ENCODE measurements at places on chromosomes 4 and X.

DNA sequence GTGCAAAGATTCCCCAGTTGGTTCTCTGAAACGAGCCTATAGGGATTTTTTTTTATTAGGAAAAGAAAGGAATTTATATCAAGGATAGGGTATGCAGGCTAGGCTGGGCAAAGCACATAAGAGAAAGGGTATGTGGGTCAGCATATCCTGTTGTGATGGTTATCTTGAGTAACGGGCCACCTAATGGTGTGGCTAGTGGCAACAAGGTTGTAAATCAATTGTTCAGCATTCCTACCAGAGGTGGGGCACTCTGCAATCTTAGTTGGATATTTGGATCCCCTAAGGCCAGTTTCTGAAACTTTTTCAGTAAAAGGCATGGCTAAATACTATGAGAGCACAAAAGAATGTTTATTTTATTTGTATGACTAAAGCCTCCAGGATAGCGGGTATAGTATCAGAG is 42.7 kb downstream of the DCAF12L1 start:
- no peak for DNase-seq

GRCh38 chrX:145715641-145716138 is 101.9 kb upstream of the SLITRK2 start:
- DNase-seq = no peak

DNA sequence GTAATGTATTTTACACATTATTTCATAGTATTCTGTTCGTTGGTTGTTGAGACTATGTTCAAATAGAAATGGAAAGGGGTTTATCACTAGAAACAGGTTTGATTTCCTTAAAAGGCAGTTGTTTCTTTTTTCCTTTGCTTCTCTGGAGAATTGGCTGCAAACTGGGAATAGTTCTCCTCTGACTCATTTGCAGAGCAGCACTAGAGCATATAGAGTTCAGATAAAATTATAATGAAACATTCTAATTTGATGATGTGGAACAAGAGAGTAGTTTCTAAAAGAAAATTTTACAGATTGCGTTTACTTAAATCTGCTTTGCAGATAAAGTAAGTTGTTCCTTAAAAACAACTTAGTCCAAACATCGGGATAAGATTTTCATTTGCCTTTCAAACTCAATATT is 29.7 kb downstream of the SYNPO2 start:
- DNase-seq = peak; percentile 81

- DNase-seq = no peak
Measured at GRCh38 chr4:20126906-20127305, 124.8 kb upstream of the SLIT2 start.

DNA sequence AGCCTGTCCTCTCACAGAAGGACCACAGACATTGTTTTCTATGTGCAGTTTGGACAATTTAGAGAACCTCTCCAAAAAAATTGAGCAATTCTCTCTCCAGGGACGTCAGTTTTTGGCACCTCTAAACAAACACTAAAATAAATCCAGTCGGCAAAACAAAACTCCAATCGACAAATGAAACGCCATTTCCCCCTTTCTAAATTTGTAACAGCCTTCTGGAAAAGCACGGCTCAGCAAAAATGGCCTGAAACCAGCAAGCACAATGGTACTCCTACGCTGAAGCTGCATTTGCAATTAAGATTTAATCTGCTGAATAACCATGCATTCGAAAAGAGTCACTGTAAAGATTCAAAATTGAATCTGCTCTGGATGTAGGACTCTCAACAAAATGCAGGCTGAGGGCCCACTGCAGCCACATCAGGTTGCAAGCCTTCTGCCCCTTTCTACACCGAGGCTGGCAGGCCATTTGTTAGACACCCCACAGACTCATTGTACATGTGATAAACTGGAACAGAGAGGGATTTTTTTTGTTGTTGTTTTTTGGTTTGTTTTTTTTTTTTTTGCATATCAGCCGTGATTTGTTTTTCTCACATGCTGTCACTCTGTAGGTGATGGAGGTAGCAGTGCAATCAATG is 79.9 kb upstream of the MAP3K15 start:
- DNase-seq = peak; percentile 14

DNA sequence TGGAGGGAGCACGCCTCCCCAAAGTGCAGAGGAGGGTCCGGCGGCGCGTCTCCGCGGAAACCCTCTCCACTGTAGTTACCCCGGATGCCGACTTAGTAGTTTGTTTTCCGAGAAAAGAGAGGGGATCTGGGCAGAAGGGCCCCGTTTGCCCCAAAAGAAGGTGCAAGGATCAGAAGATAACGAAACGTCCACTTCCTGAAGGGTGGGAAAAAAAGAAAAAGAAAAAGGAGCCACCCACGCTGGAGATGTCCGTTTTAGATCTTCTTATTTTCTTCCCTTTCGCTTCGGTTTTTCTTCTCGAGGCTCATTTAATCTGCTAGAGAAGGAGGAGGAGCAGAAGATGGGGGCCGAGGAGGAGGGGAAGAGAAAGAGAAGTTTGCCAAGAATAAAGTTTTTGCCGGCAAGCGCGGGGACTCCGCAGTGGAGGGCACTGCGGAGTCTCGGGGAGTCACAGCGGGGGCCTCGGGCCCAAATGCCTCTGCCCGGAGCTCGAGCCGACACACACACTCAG is 517 bp downstream of the LEF1 start:
- no peak for DNase-seq

DNA sequence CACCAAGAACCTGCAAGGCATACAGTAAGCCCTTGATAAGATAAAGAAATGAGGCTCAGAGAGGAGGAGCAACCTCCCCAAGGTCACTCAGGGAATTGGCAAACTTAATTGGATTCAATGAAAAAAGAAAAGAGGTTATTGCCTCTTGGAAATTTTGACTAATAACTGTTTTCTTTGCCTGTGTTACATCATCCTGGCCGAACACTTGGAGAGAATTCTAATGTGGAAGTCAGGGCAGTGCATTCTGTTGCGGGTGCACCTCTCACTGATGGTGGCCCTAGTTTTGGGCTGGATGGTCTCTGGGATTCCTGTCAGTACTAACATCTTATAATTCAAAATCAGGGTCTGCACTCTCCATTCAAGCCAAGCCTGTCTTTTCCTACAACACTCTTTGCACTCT is 186.2 kb upstream of the BCOR start:
- no peak for DNase-seq

- no peak for DNase-seq
Measured at GRCh38 chrX:111743316-111743715, 62.3 kb downstream of the ALG13 start.

DNA sequence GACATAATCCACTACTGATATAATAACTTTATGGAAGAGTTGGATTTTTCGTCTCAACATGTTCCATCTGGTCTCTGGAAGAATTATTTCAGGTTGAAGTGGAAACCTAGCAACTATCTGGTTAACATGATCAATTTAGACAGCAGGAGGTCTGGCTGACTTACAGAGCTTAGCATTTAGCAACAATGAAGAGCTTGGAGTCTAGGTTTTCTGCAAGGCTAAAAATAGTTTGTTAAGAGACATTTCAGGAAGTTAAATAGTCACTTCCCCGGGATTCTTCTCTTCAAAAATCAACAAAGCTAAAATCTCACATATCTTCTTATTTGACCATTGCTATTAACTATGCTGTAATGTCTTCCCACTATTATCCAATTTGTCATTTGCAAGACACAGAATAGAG is 418.6 kb upstream of the DIPK2B start:
- DNase-seq = no peak

DNA sequence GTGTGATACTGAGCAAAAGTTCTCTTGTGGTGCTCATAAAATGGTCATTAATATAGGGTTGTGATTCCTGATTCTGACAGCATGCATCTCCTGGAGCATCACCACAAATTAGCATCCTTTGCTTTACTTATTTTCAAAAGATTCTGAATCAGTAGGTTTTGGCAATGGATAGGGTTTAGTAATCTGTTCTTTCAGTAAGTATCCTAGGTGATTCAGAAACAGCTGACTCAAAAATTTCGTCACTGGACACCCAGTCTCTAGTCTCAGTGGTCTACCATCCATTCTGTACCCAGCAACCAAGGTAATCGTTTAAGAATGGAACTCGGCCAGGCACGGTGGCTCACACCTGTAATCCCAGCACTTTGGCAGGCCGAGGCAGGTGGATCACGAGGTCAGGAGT is 4.1 kb downstream of the CBLL2 start:
- DNase-seq = no peak

DNA sequence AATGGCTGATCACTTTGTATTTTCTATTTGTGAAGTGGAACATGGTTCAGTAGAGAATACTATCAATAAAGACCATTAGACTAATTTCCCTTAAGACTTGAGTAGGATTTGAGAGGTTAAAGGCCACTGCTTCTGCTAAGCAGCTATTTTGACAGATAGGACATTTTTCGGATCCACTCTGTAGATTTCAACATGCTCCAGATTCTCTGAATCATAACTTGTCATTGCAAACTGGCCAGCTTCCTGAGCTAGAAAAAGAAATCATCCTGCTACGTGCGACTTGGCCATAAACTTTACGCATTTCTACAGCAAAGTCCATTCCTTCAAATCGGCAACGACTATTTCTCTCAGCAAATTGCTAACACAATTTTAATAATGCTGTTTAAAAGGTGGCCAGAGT is 55.2 kb downstream of the MGST2 start:
- no peak for DNase-seq

Measured in fibroblast of the conjunctiva (primary cell).